Activated CD4-positive, alpha-beta T cell treated with anti-CD3 and anti-CD28 coated beads for 24 hours (primary cell): ENCODE measurements at places on chromosomes 4 and X.

- no peak for DNase-seq
These were observed 9.2 kb upstream of the BMP3 start for GRCh38 chr4:81021142-81021944.

GRCh38 chrX:86133761-86134160, 14.5 kb upstream of the DACH2 start:
- no peak for DNase-seq

DNA sequence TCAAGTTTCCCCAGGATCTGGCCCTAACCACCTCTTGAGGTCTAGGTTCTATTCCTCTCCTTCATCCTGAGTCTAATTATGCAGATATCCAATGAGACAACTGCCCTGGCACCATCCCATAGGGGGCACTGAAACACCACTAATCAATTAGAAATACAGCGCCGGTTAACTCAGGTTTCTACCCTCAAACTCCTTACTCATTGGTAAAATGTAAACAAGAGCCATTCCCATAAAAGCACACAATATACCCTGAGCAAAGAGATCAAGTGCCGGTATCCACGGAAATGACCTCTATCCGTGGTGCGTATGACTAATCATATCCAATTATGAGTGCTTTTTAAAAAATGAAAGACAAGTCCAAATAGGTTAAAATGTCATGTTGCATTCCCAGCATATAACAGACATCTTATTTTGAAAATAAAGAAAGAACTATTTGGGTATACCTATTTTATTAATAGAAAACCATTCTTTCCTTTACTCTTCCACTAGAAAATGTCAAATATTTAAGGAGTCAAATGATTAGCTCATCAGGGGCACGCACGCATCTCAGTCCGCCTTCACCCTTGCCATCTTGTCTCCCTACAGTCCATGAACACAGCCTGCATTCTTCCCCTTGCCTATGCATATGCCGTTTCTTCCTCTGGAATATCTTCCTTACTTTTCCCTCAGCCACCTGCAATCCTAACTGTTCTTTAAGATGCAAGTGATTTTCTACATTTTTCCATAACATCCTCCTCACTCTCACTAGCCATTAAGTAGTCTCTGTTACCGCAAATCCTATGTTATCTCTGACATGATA, 141.1 kb downstream of the MAML3 start:
- peak; percentile 22 for DNase-seq

- no peak for DNase-seq
These were observed 52.5 kb downstream of the HS3ST1 start for GRCh38 chr4:11376146-11376545.

GRCh38 chr4:149029056-149029651, 586.9 kb upstream of the NR3C2 start:
- no peak for DNase-seq

DNA sequence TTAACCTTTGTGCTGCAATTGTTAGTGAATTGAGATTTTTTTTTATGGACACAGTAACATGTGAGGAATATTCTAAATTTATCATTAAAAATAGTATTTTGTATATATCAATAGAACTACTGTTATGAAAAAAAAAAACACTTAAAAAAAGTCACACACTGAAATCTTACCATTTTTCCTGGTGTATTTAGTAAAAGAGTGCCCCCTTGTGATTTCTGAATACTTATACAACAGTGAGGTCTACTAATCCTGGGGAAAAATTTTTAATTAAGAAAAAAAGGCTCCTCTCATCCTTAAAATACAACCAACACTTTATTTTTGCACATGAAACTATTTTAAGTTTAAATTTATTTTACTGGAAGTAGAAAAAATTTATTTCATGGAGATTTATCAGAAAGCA, 56.4 kb upstream of the SPOCK3 start:
- DNase-seq: no peak
